ENCODE measurements at places on chromosomes 5 and 9.

GRCh38 chr9:25648116-25648515 lies 30.1 kb downstream of the TUSC1 start:
- no peak for DNase-seq

- no peak for DNase-seq
These were observed 85.7 kb downstream of the SERINC5 start for GRCh38 chr5:80170117-80170535.

DNA sequence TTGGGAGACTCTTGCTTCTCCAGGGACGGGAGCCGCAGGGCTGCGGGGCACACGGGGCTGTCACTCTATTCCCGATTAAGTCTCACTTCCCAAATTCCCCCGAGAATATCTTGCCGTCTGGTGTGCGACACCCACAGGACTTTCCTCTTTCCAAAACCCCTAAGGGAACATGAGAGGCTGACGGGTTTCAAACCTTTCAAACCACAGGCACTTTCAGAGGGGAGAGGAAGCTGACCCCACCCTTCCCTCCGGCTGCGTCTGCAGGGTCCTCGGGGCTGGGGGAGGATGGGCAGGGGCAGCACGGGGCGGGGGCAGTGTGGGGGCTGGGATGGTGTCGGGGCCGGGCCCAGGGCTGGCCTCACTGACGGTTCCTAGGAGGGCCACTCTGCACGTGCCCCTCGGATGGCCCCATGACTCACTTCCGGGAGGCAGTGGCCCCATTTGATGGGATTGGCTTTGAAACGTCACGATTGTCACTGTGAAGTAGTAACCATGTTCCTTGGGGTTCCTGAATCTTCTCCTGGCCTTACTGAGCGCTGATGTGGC lies 38.2 kb downstream of the SLC9A3 start:
- no peak for DNase-seq

DNA sequence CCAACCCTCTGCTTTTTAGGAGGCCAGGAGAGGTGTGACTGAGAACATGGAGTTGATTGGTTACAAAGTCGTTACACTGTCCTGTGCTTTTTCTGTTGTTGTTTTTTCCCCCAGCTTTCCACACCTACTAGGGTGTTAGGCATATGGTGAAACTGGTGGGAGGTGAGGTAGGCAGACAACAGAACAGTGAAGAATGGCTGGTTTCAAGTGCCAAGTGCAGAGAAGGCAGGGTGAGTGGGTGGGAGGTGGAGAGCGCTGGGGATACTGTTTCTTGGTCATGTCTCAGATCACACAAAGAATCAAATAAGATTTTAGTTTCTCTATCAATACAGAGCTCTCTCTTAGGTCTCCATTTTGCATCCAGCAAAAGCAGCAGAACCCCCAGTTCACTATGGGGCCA lies 2.2 kb upstream of the SPTAN1 start:
- DNase-seq: no peak

DNA sequence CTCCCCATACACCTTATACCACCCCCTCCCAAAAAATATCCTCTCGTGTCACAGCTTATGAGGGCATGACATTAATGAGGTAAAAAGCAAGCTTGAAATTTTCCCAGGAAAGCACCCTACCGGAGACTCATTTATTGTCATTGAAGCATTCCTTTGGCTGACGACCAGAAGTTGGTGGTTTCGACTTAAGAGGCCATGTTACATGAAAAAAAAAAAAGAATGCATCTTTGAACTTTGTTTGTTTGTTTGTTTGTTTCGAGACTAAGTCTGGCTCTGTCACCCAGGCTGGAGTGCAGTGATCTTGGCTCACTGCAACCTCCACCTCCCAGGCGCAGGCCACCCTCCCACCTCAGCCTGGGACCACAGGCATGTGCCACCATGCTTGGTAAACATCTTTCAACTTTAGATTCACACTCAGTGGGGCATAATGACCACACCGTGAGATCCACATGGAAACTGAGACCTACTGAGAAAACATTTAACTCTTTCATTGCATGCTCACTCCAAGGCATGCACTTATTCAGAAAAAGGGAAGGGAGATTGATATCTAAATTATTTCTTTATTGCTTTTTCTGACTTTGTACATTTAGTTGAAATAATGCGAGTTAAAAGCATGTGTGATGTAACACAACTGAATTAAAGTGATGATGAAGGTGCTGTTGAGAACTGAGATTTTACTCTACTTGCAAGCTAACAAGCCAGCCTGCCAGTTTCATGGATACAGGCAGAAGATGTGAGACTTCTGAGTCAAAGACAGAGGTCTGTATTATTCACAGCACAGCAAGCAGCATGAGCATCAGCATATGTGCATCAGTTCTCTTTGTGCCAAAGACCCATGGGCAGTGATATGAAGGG lies 5.1 kb upstream of the RAB14 start:
- no peak for DNase-seq

DNA sequence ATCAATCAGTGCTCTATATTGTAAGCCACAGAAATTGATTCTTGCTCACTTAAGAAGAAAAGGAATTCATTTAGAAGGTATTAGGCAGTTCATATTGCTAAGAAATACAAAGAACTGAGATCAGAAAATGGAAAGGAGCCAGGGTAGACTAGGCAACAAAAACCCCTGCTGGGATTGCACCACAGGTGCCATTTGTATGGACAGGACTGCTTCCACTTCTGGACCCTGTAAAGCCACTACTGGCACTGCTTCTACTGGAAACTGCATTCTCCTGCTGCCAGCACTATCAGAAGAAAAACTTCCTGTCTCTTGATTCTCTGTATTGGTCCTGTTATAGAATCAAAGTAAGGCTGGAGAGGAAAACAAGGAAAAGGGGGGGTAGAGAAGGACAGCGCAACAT lies 45.9 kb downstream of the CERT1 start:
- no peak for DNase-seq

- DNase-seq: no peak
These were observed 118.4 kb downstream of the GDNF start for GRCh38 chr5:37721447-37721871.

DNA sequence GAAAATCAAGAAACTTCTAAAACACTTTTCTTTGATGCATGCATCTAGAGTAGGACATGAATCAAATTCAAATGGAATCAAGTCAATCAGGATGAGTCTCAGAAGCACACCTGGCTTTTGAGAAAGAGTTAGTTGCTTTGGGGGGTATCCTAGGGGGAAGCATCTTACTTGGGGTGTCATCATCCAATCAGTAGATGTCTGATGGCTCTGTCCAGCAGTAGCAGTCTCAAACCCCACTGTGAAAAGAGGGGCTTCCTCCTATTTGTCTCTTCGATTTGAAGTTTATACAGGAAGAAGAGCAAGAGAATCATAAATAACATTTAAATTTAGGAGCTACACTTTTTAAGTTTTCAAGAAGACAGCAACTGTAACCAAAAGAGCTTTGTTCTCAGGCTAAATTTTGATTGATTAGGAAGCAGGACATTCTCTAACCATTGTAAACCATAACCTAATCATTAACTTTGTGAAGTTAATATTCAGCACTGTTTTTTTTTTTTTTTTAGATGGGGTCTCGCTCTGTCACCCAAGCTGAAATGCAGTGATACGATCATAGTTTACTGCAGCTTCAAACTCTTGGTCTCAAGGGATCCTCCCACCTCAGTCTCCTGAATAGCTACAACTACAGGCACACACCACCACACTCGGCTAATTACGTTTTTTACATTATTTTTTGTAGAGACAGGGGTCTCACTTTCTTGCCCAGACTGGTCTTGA lies 614.7 kb downstream of the CSNK1G3 start:
- DNase-seq: no peak

DNA sequence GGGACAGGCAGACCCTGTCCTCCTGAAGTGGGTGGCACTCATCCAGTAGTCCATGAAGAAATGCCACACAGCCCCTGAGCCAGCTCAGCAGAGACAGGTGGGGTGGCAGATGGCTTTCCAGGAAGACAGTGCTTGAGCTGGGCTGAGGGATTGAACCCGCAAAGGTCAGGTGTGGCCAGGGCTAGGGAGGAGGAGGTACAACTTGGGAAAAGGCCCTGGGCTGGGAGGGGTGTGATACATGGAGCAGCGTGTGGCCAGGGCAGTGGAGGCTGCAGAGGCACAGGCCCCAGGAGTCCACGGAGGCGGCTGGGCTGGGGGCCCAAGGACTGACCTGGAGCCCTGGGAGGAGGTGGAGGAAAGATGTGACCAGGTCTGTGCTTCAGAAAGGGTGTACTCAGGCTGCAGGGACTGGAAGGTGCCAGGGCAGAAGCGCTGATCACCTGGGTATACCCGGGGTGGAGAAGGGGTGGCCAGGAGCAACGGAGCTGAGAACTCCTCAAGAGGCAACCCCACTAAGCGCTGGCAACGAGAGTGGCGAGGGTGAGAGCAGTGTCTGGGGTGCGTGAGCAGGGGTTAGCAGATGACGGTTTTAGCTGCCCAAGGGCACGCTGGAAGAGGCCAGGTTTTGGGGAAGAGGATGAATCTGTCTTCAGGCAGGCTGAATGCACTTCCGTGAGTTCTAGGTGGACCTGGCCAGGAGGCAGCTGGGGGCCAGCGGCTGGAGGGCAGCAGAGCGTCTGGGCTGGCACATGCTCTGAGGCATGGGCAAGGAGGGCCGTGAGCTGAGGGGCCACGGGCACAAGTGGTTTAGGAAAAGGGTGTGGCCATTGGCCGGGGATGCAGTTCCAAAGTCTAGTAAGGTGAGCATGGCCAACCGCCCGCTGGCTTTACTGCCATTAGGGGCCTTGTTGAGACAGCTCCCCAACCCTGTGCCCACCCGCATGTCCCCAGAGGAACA lies 3.9 kb upstream of the RABL6 start:
- no peak for DNase-seq

- DNase-seq: no peak
These were observed 35.7 kb downstream of the NACC2 start for GRCh38 chr9:136059321-136059791.

GRCh38 chr9:110133059-110133458 lies 74.9 kb downstream of the C9orf152 start:
- DNase-seq: no peak

DNA sequence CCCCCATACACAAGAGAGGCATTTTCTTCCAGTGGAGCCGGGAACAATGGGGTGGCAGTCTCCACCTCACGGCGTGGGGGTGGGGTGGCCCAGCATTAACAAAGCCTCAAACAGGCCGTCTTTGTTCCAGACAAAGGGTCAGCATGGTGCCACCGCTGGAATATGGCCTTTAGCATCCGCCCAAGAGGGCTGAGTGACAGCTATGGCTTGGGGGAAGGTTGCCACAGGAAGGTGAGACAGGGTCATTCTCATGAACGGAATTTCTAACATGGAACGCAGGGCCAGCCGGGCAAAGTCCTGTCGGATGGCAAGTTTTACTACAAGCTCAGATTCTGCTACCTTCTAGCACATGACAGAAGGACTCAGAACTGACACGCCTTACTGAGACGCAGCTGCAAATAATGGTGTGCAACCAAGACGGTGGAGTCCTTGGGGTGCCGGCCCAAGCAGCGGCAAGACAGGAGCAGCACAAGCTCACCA lies 64.0 kb downstream of the OTULIN start:
- no peak for DNase-seq

- DNase-seq: no peak
These were observed 109.3 kb downstream of the CRB2 start for GRCh38 chr9:123465304-123465703.

DNA sequence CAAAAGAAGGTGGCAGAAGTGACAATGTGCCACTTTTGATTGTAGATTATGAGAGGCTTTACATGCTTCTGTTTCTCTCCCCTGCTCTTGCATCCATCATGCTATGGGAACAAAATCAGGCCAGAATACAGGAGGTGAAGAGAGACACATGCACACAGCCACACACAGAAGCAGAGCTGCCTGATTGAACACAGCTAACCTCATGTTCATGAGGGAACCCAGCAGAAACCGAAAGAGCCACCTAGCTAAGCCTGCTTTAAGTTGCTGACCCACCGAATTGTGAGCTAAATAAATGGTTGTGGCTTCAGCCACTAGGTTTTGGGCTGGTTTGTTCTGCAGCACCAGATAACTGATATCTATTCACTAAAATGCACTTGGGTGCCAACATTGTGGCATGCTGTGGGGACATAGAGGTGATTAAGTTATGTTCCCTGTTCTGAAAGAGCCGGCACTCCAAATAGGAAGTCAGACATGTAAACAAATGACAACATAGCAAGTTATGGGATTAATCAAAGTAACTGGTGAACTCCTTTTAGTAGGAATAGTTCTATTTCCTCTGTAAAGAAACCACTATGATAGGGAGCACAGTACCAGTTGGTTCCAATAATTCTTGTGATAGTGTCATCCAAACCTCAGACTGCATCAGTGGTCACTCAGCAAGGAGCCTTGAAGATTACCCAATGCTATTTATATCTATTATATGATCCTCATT lies 93.6 kb upstream of the TNC start:
- no peak for DNase-seq

DNA sequence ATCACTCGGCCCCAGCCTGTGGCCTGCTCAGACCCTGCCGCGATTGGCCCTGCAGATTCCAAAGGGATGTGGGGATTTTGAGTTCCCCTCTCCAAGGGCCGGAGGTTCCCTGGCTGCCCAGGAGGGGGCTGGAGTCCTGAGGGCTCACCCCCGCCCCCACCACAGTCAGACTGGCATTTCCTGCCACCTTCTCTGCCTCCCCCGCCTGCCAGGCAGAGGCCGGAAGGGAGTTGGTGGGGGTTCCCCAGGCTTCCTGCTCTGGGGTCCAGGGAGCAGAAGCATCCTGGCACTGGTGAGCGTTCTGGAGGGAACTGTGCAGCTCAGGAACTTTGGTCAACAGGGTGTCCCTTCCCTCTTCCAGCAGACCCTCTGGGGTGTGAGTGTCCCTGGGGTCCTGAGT lies 70.6 kb downstream of the RXRA start:
- DNase-seq: peak; percentile 53

GRCh38 chr9:100472268-100472667 lies 681 bp upstream of the TMEFF1 start:
- DNase-seq: no peak

GRCh38 chr5:133247151-133247709 lies 195.4 kb downstream of the HSPA4 start:
- DNase-seq: no peak

DNA sequence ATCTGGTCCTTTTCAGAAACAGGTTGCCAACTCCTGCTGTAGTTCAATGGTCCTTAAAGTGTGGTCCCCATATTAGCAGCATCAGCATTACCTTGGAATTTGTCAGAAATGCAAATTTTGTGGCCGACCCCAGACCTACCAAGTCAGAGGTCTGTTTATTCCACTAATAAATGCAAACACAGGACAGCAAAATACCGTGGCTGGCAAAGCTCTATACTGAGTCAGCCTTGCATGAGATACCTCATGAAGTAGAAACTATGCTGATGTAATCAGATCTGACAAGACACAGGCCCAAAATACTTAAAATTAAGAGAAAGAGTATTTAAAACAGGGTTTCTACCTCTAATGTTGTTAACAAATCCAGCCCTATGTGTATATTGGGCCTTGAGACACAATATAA lies 3.0 kb downstream of the GOLM1 start:
- DNase-seq: no peak

DNA sequence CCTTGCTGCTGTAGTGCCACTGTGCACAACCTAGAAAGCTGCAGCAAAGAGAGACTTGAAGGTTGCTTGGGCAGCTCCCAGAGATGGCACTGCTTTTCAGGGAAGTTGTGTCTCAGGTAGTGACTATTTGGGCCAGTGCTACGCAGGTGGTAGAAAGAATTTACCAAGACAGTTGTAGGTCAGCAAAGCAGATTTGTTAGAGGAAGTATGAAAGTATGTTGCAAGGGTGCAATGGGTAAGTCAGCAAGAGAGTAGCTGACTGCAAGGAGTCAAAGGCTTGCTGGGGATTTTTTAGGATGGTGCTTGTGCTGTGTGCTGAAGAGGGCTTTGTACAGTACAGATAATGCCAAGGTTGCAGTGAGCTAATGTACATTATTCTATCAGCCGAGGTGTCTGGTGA lies 33.5 kb upstream of the SPARC start:
- DNase-seq: no peak

Measured in activated CD4-positive, CD25-positive, alpha-beta regulatory T cell treated with anti-CD3 and anti-CD28 coated beads, Interleukin-2, amount 50 U/mL, for 72 hours (primary cell).